ENCODE measurements at places on chromosomes 5 and 9. TPM values are rescaled to one million over a fixed set of nuclear protein-coding genes. Genes with fewer than 3 reads are reported as not detected.

Gene GFI1B
- 0.21 TPM for total RNA-seq

Gene ROPN1L
- total RNA-seq, result 2.7 TPM

Gene MEIKIN
- 4.2 TPM for total RNA-seq

Gene PSMB7
- 63.2 TPM for total RNA-seq

Gene SPINK4
- not detected for total RNA-seq

Gene PCDHB12
- total RNA-seq, result not detected

- no peaks in the 10 kb centered on the region for H3K27me3 ChIP-seq
- no peaks in the 10 kb centered on the region for H3K4me1 ChIP-seq
- DNase-seq, result no peak
- peaks cover 7% of the 10 kb centered on the region for H3K36me3 ChIP-seq
Measured at GRCh38 chr5:171858303-171858702, 72.7 kb downstream of the SMIM23 start.

- no peak overlapping the region for H3K4me3 ChIP-seq
- no peak for DNase-seq
- peaks cover 8% of the 10 kb centered on the region for H3K36me3 ChIP-seq
- no peaks in the 10 kb centered on the region for H3K4me1 ChIP-seq
- no peak overlapping the region for H3K27ac ChIP-seq
Measured at GRCh38 chr9:6884101-6884500, 126.3 kb downstream of the KDM4C start.

DNA sequence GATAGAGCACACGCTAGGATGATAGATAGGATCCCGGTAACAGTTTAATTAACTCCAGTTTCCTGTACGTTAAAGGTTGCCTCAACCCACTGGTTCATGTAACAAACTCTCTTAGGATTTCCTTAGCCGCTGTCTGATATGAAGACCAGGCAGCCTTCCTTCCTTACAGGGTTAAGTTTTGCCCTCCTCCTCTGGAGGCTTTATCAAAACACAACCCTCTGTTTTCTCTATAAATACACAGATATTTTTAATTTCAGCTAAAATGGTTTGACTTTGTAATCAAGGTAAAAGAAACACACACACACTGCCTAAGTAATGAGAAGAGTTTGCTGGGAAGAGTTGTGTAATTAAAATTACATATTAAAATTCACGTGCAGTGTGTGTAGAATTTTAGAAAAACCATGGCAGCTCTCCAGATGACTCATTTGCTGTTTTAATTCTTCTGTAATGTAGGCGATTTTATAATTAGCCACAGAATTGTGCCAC lies 369.8 kb downstream of the CSNK1G3 start:
- H3K4me1 ChIP-seq, result no peaks in the 10 kb centered on the region
- no peak overlapping the region for H3K4me3 ChIP-seq
- DNase-seq, result no peak
- H3K27ac ChIP-seq, result no peak overlapping the region

DNA sequence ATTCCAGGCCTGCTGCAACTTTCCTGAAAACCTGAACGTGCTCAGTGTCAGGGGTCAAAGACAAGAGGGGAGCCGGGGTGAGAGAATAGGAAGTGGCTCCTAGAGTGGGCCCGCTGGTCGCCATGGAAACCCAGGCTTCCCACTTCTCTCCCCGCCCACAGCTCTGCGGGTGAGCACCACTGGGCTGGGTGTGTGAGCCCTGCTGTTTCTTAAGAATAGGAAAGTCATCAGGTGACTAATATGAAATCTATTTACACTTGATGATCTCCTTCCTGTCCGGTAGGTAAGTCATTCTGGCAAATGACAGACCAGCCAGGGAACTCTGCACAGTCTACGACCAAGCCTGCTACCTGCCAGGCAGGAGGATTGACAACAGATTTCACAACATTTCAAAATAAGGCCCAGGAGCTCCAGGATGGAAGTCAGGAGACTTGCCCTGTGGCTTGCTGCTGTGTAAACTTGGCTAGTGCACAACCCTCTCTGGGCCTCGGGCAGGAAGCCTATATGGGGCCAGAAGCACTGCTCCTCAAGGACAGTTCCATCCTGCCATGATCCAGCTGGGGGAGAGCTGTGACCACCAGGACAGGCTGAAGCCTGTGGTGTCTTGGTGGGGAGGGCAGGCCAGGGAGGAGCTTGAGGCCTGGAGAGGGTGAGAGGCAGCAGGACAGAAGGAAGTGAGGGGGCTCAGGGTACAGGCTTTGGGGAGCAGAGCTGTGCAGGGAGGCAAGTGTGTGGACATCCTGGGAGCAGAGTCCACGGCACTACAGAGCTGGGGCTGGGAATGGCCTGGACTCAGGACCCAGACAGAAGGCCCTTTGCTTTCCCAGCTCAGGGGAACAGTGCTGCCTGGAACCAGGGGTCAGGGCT lies 60.6 kb downstream of the SHB start:
- no peaks in the 10 kb centered on the region for H3K36me3 ChIP-seq
- H3K4me1 ChIP-seq, result no peaks in the 10 kb centered on the region
- no peaks in the 10 kb centered on the region for H3K27me3 ChIP-seq

- no peak overlapping the region for H3K4me3 ChIP-seq
- H3K4me1 ChIP-seq, result no peaks in the 10 kb centered on the region
- no peaks in the 10 kb centered on the region for H3K36me3 ChIP-seq
Measured at GRCh38 chr9:33430942-33431341, 16.5 kb downstream of the AQP3 start.

GRCh38 chr5:120447706-120448239 lies 16.3 kb upstream of the PRR16 start:
- H3K27ac ChIP-seq, result no peak overlapping the region
- no peaks in the 10 kb centered on the region for H3K4me1 ChIP-seq
- no peaks in the 10 kb centered on the region for H3K36me3 ChIP-seq
- DNase-seq, result no peak

Measured in naive thymus-derived CD4-positive, alpha-beta T cell (primary cell).